Stimulated activated CD4-positive, alpha-beta T cell treated with anti-CD3 and anti-CD28 coated beads, Interleukin-15, amount 100 ng/mL, for 1 hour (primary cell): ENCODE measurements at places on chromosomes 13 and 19.

GRCh38 chr19:4014541-4015491 is 7.3 kb downstream of the PIAS4 start:
- DNase-seq, result peak; percentile 28

DNA sequence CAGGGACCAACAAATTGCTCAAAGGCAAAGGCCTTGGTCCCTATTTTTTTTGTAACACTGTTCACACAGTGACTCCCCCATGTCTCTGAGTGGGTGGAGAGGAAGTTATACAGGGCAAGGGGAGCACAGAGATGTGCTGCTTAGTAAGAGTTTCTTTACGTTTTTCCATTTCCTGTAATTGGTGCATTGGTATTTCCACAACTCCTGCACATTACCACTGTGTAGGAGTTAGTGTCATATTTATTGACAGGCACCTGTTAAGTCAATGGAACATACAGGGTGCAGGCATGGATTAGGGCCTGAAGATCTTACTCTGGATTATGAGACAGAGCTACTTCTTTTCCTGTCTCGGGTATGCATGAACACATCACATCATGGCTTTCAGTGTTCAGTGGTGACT is 45.2 kb downstream of the SOX21 start:
- no peak for DNase-seq

- DNase-seq, result peak; percentile 71
These were observed at the start of gene REX1BD for GRCh38 chr19:18588611-18589379. Gene REX1BD, plus strand, starts transcription at chr19:18588798. Its CDS starts 4 bp downstream, at chr19:18588802.

GRCh38 chr19:33804021-33804799 is 7.5 kb downstream of the KCTD15 start:
- DNase-seq, result no peak

- DNase-seq, result no peak
These were observed 242.5 kb upstream of the GPC6 start for GRCh38 chr13:92984151-92984550.

DNA sequence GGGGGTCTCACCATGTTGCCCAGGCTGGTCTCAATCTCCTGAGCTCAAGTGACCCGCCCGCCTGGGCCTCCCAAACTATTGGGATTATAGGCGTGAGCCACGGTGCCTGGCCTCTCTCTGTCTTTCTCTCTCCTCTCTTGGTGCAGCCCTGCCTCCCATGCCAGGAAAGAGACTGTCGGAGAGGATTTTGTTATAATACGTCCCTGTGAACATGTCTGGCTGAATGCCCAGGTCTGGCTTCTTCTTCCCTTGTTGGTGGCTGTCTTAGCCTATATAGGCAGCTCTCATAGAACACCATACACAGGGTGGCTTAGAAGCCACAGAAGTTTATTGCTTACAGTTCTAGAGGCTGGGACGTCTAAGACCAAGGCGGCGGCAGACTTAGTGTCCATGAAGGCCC is 46.4 kb downstream of the PEX11G start:
- no peak for DNase-seq

DNA sequence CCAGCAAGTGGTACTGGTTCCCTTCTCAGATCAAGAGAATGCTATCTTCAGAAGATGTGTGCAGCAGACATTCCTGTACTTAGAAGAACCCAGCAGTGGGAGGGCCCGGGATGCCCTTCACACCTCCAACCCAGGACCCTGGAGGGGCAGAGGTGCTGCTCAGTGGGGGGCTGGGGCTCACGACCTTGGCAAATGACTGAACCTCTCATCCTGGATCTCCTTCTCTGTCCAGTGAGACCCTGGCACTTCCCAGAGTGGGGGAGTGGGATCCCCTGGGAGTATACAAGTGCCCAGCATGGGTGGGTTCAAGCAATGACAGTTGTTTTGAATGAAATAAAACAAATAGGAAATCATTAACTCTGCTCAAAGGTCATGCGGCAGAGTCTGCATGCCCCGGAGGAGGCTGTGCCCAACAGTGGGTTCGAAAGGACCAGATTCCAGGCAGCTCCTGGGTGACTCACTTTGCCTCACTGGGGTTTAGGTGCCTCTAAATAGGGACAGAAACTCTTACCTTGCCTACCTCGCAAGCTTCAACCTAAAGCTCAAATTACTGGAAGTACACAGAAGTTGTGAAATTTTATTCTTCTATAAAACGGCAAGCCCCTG is 26.9 kb downstream of the GGACT start:
- no peak for DNase-seq

- DNase-seq, result no peak
These were observed 659 bp upstream of the PAFAH1B3 start for GRCh38 chr19:42303101-42303464.

DNA sequence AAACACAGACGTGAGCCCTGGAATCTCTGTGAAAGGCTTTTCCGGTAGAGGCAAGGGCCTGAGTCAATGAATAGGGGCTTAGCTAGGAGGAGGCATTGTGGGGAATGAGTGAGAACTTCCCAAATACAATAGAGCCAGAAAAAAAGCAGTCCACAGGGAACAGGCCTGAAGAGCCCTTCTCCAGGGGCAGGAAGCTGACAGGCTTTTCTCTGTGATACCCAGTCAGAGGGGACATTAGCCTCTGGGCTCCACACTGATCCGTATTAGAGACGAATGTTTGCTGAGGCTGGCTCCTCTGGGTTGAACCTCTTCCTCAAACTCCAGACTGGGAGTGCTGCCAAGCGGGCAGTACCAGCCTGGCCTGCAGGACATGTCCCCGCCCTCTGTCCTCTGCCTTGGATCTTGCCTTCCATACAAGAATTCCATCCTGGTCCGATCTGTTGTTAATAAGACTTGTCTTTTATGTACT is 2.3 kb downstream of the DHRS12 start:
- no peak for DNase-seq

DNA sequence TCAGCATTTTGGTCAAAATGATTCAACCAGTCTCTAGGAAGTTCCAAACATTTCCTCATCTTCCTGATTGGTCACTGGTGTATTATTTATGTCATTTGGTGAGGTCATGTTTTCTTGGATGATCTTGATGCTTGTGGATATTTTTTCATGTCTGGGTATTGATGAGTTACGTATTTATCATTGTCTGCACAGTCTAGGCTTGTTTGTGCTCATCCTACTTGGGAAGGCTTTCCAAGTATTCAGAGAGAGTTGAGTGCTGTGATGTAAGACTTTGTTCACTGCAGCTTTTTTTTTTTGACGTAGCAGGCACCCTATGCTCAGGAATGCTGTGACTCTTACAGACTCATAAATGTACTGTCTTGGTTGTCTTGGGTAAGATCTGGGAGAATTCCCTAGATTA is 509.5 kb downstream of the SLITRK1 start:
- DNase-seq, result no peak

DNA sequence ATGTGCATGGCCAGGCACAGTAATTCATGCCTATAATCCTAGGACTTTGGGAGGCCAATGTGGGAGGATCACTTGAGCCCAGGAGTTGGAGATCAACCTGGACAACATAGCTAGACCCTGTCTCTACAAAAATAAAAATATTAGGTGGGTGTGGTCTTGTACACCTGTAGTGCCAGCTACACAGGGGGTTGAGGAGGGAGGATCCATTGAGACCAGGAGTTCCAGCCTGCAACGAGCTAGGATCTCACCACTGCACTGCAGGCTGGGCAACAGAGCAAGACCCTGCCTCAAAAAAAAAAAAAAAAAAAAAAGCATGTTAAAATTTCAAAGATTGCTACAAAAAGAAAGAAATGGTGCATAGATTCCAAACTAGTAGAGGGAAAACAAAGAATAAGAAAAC is 37.2 kb downstream of the LTBP4 start:
- DNase-seq, result no peak

- DNase-seq, result no peak
These were observed 30.7 kb upstream of the RFXAP start for GRCh38 chr13:36788276-36788675.

- DNase-seq, result no peak
These were observed 567 bp upstream of the CTU1 start for GRCh38 chr19:51108805-51109146.
